ENCODE measurements at places on chromosomes 3 and 15.

GRCh38 chr3:149816311-149816710, 3.3 kb downstream of the RNF13 start:
- no peak for DNase-seq

DNA sequence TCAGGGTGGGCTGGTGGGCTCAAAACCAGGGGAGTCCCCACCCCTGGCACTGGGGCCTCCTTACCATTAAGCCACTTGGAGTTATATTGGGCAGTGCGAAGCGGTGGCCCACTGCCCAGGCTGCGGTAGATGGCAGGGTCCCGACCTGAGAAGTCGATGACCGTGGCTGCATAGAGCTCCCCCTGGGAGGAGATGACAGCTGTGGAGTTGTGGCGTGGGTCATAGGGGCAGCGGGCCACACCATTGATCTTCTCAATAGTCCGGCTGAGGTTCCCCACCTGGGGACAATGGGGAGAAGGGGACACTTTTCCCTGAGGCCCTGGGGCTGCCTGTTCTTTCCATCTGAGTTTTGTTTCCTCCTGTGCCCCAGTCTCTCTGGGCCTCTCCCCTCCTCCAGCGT, 99.8 kb downstream of the SEMA5B start:
- DNase-seq: no peak

DNA sequence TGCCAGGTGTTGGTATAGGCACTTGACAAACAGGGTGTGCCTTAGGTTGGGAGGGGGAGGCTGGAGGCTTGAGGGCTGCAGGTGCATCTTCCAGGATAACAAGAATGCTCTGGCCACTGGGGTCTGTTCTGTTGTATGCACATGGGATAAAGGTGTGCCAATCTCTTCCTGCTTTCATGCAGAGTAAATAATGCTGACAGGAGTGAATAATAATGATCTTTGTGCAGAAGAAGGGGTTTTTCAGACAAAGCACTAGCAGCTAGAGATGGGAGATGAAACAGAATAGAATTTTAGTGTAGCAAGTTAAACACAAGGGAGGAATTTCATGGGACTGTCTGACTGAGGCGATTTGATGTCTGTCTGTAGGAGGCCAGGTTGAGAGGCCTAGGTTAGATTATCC, 1.9 kb upstream of the ROPN1 start:
- no peak for DNase-seq

DNA sequence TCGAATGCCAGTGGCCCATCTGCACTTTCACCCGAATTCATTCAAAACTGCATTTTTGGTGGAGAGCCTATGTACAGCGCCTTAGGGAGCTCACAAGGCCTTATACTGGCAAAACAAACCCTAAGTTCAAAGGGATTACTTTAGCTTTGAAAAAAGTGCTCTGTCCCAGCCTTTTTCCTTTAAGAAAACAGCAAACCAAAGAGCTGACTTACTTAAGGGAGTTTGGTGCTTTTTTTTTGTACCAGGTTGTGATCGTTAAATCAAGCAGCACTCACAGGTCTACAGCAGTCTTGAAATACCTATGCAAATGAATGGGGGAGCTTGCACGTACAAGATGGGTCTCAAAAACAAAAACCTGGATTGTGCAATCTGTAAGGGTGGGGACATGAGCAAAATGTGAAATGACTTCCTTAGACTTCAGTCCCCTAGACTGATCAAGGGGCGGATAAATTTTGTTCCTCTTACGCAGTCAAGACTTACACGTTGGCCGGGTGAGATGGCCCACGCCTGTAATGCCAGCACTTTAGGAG, 11.6 kb upstream of the PIK3CB start:
- no peak for DNase-seq

DNA sequence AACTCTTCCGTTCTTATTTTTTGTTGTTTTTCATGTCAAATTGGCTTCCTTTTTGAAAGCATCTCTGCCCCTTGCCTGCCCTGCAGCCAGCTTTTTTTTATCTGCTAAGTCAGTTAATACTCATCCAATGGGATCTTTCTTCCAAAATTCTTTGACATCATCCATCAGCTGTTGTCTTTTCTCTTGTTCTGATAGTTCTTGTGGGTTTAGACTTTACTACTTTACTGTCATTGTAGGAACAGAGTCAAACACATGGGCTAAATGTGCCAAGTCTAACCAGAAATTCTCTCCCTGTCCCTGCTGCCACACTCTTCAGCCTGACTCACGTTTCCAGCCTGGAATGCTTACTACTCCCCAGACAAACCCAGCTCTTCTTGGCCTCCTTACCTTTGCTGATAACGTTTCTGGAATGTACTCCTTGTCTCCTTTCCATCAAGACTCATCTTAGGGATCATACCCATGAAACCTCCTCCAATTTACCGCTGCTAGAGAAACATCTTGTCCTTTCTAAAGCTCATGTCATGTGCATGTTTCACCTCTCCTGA, 10.7 kb upstream of the VPS8 start:
- no peak for DNase-seq

- no peak for DNase-seq
These were observed 60.0 kb upstream of the DCBLD2 start for GRCh38 chr3:98961161-98962155.

- peak; percentile 82 for DNase-seq
These were observed 427.5 kb upstream of the TBL1XR1 start for GRCh38 chr3:177624528-177625495.

DNA sequence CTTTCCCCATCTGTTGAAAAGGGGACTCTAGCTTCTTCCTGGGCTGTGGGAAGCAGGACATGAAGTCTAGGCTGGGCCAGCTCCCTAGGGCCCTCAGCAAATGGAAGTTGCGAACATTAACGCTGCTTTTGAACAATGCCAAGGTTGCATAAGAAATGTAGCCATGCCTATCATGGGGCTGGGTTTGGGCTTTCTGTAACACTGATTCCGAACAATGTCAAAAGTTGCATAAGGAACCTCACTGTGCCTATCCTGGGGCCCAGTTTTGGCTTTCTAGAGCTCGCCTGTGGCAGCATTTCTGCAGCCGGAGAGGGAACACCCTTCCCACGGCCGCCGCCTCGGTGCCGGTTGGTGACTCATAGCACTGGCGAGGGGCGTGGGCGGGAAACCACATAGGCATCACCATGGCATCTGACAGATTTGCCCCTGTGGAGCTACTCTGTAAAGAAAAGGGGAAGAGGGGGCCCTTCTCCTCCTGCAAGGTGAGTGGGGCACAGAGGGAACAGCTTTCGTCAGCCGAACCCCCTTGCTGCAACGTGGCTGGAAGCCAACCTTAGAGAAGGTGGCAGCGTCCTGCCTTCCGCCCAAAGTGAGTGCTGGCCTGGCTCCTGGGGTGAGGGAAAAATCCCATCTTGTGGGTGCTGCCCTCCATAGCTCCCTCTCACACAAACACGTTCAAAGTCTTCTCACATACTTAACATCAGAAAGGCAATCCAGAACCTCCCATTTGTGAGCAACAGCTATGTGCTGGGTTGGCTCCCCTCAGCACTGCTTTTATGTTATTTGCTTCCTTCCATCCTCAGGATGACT, 46.6 kb upstream of the ATP2B2 start:
- DNase-seq: no peak

- DNase-seq: no peak
These were observed 130.5 kb upstream of the BFSP2 start for GRCh38 chr3:133269393-133269792.

DNA sequence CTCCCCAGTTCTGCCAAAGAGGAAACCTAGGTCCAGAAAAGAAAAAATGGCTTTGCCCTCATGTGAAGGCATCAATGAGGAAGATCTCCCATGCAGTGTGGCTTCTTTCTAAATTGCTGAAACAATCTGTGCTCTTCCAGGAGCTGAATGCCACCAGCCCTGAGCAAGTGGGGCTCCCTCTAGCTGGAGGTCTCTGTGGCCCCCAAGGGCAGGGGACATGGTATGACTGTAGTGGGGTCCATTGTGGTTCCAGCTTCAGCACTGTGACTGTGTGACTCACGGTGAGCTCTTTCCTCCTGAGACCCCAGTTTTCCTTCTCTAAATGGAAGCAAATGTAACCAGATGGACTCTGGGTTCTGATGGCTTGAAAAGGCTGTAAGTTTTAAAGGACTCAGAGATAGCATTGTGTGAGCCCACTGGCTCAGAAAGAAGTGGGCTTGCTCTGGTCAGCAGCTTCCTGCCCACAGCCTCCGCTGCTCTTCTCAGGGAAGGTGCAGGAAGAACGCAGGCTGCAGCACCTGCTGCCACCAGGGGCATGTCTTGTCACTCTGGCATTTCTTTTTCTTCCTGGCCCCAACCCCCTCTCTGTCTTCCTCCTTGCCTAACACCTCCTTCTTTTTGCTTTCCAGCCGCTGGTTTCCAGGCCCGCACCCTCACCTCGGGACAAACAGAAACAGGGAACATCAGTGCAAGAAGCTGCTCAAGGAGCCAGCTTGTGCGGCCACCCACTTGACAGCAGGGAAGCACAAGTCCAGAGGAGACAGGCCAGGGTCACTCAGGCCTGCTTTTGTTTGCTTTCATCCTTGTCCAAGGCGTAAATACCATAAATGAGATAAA, 5.8 kb upstream of the CXCR6 start:
- no peak for DNase-seq

GRCh38 chr3:144763878-144764454, 792.3 kb downstream of the DIPK2A start:
- no peak for DNase-seq

DNA sequence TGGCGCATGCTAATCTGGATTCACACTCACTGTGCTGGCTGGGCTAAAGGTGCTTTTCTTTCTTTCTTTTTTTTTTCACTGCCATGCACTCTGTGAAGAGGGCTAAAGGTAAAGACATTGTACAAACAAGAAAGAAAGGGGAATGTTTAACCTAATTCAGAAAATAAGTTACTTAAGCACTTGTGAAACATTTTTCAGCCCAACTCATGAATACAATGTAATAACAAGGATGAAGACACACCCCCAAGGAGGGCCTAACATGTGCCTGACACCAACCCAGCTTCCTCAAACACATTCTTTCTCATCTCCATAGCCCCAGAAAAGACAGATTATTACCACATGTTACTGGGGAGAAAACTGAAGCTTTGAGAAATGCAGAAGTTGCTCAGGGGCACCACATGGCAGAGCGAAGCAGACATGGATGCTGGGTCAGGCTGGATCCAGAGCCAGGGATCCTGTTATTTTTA, 5.7 kb downstream of the STIMATE start:
- DNase-seq: no peak

DNA sequence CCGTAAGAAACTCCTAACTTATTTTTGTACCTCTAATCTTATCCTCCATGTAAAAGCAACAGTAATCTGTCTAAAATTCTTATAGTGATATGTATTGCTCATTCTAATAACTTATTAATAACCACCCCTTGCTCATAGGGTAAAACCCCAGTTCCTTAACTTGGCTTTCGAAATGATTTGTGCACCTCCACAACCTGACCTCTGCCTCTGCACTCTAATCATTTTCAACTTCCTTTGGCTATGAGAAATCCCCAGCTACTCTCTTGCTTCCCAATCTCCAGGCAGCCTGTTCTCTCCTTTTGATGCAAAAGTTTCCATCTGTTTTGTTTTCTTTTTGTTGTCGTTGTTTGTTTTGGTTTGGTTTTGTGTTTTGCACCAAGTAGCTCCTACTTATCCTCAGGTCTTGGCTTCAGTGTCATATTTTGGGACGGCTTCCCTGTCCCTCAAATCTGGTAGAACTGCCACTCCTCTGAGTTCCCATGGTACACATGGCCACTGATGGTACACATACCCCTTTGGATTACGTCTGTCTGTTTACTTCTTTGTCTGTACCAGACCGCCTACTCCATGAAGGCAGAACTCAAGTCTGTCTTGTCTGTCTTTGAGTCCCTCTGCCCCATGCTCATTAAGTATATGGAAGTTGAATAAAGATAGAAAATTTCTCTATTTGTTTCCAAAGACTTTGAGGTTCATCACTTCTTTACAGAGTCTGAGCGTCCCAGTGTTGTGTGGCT, 105.6 kb upstream of the TGFBR2 start:
- DNase-seq: no peak

DNA sequence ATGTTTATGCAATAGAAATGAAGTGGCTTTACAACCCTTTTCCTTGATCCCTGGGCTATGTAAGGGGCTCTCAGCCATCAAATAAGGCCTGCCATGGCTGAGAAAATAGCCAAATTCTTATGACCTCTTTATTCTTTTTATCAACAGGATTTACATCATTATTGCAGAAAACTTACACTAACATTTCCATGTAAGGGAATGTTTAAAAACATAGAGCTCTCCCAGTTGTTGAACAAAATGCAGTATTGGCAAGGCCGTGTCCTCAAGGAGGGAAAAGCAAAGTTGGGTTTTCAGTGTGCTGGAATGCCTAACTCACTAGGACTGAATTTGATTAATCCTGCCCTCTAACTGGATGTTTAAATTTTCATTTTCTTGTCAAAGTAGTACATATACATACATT, 22.3 kb downstream of the NR2C2 start:
- no peak for DNase-seq

DNA sequence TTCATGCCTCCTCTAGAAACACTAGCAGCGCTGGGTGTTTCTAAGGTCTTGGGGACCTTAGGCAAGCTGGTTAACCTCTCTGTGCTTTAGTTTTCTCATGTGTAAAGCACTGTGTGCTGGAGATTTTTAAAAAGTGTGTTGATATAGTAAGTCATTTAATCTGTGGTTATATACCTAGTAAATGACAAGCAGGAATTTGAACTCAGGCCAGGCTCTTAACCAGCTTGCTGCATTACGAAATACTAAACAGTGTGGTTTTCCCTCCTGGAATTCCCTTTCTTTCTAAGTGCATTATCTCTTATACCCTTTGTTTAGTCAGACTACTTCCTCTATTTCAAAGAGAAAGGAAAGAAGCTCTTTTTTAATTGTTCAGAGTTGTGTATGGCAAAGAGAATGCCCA, 26.5 kb downstream of the NEO1 start:
- DNase-seq: no peak

DNA sequence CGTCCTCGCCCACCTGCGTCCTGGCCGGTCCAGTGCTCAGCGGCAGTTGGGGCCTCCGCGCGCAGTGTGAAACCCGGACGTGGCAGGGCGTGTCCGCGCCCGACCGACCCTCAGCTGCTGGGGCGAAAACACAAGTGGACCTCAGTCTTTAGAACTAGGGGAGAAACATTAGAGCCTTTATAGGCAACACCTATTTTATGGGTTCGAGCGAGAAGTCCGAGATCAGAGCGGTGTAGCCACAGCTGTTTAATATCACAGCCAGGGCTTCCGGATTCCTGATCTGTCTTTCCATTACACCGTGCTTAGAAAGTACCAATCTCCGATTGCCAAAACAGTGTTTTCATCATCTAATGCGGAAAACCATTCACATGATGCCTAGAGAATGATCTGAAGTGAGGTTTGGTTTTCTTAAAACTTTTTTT, 506 bp downstream of the RAD51 start:
- DNase-seq: no peak

DNA sequence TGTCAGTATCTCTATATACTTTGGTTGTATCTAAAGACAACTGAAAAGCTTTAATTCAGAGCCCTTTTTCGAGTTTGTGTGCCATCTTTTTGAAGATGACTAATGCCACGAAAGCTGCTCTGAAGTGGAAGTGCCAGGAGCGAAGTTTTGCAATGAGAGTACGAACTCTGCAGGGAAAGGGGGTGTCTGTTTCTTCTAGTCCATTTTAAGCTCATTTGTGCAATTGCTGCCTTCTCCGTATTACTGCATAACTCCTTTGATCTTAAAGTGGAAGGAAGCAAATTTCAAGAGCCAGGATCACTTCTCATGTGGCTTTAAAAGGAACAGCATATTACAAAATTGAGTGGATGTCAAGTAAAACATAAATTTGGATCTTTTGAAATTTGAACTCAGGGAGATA, 245.3 kb downstream of the FEZF2 start:
- no peak for DNase-seq

- DNase-seq: no peak
These were observed 23.6 kb downstream of the MRPS11 start for GRCh38 chr15:88491158-88491557.

Measured in NCI-H526 treated with DMSO at 0.1 percent for 48 hours (cell line).